ENCODE measurements at places on chromosomes 13 and 19.

DNA sequence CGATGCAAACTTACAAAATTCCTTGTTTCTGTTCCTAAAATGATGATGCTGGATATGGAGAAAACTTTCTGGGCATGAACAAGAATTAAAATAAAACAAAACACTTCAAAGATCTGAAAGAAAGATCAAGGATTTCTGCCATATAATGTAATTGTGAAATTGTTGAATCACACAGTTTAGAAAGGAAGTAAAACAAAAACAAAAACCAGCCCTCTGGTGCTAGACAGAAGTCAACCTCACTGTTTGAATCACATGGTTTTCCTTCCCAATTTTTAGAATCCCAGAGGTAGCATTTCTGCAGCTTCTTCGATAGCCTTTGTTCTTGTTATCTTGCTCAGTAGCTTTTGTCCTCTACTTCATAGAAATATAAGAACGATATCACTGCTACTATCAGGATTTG is 118.2 kb upstream of the ARGLU1 start:
- no peak for DNase-seq

- peak; percentile 7 for DNase-seq
Measured at GRCh38 chr13:36680913-36681312, 7.1 kb downstream of the SERTM1 start.

DNA sequence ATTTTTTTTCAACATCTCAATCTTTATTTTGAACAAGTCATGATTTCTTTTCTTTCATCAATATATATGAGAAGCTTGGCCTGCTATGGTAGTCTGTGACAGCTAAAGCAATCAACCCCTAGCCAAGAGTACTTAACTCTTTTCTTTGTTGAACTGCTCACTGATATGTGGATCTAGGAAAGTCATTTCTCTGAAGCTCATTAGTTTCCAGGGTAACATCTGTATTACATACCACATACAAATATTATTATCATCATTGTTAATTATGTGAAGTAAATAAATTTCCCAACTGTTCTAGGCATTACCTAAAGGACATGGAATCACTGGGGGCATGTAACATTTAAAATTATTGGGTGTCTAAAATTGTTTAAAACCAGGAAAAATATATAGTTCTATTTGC is 267.3 kb downstream of the DCT start:
- no peak for DNase-seq

DNA sequence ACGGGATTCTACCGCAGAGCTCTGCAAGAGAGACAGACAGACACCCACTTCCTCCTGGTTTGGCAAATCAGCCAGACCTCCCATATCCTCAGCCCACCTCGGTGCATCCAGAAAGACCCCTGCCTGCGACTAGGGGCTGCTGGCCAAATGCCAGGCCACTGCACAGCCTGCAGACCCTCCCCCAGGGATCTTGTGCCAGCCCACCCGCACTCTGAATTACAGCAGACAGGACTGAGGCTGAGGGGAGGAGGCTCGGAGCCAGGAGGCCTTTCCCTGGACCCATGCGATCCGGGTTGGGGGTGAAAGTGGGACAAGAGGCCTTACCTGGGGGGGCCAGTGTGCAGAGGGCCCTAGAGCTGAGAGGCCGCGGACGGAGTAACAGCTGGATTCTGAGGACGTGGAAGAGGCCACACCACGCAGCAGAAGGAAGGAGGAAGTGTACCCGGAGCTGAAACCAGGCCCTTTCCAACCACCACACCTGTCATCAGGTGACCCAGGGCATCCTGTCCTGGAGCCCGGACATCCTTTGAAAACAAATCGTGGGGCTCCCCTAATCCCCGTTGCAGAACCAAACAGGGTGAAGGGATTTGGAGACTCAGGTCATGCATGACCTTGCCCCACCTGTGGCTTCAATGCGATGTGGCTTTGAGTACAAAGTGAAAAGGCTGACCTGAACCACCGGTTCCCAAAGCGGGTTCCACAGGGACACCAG is 993 bp downstream of the FUT6 start:
- no peak for DNase-seq

DNA sequence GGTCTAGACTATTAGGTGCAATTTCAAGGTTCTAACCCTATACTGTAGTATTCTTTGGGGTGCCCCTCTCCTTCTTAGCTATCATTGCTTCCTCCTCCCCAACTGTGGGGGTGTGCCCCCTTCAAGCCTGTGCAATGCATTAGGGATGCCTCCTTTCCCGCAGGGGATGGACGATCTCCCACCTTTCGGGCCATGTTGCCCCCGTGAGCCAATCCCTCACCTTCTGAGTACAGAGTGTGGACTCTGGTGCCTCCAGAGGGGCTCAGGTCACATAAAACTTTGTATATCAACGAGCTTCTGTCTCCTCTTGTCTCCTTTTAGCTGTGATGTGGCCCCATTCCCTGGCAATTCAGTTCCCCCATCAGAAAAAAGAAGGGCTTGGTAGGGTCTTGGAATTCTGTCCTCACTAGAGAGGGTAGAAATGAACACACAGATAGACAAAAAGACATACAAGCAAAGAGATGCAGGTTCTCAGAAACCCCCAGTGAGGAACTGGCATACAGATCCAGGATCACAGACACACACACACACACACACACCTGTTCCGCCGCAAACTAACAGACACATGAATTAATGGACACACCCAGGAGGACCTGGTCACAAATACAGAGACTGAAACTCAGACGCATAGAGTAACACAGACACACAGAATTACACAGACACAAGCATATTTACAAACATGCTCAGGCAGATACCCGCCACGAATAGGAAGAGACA is 2.5 kb upstream of the HNRNPUL1 start:
- DNase-seq, result no peak

GRCh38 chr19:38990949-38991697 is 15.6 kb upstream of the FBXO17 start:
- peak; percentile 34 for DNase-seq

DNA sequence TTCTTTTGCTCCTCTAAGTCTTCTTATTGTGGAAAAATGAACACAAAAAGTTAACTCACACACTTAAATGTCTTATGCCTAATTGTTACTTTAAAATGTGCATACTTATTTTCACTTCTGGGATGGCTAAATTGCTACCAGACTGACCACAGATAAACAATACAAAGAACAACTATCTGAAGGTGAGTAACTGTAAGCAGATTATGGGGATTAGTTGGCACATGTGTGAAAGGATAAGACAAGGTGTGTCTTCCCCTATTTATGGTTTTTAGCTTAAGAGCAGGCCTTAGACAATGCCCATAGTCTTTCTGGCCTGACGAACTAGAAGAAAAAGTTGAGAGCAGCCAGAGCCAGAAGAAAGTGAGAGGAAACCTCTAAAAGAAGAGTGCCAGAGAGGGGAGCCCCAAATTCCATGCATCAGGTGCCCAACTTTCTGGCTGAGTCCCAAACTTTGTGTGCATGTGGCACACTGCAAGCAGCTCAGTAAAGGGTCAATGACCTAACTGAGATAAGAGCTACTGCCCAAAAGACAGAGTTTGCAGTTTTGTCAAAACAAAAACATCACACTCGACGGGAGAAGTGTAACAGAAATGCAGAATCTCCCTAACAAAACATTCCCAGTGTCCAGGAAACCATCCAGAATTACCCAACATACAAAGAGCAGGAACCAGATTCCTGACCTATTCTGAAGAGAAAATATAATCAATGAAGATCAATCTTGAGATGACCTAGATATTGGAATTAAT is 375.4 kb downstream of the KCNRG start:
- DNase-seq, result no peak

GRCh38 chr13:110023729-110024644 is 237.6 kb upstream of the IRS2 start:
- no peak for DNase-seq

GRCh38 chr13:110046811-110047210 is 260.1 kb downstream of the COL4A1 start:
- no peak for DNase-seq

DNA sequence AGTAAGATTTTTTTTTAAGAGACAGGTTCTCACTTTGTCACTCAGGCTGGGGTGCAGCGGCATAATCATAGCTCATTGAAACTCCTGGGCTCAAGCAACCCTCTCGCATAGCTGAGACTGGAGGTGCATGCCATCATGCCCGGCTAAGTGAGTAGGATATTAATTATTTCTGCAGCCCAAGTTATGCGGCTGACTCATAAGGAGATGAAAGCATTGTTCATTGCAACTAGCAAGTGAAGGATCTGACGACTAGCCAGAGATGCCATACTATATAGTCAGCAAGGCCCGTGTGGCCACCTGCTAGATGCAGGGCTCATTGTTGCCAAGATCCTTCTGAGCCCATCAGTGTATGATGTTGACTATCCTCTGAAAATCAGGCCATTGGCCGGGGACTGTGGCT is 45.2 kb downstream of the ABCC4 start:
- peak; percentile 95 for DNase-seq

DNA sequence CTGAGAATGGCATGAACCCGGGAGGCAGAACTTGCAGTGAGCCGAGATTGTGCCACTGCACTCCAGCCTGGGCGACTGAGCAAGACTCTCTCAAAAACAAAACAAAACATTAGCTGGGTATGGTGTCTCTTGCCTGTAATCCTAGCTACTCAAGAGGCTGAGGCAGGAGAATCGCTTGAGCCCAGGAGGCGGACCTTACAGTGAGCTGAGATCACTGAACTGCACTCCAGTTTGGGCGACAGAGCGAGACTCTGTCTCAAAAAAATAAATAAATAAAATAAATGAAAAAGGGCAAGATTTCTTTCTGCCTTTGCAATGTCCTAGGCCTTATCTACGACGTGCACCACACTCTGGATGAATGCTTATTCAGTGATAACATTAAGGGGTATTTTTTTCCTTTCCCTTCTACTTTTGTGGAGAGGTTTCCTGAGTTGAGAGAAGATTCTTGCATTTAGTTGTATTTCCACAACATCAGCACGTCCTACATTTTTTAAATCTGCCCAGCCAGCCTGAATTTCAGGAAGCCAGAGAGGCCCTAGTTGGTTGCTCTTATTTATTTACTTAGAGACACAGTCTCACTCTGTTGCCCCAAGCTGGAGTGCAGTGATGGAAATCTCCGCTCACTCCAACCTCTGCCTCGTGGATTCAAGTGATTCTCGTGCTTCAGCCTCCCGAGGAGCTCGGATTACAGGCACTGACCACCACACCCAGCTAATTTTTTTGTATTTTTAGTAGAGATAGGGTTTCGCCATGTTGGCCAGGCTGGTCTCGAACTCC is 26.1 kb upstream of the OR1M1 start:
- DNase-seq, result no peak

DNA sequence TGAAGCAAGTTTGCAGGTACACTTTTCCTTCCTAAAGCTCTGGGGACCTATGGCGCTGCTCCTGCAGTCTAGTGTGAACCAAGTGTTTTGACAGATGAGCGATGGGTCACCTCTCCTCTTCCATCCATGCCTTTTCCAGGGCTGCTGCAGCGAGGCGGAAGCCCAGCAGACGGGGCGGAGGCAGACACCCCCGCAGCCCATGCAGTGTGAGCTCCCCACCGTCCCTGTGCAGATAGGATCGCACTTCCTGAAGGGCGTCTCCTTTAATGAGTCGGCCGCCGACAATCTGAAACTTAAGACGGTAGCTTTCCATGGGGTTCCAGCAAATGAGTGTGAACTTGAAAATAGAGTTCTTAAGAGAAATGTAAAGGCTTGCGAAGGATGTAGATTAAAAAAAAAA is 37.1 kb upstream of the GPI start:
- DNase-seq, result no peak

GRCh38 chr13:45587897-45588296 is 27.6 kb downstream of the ERICH6B start:
- DNase-seq, result no peak

DNA sequence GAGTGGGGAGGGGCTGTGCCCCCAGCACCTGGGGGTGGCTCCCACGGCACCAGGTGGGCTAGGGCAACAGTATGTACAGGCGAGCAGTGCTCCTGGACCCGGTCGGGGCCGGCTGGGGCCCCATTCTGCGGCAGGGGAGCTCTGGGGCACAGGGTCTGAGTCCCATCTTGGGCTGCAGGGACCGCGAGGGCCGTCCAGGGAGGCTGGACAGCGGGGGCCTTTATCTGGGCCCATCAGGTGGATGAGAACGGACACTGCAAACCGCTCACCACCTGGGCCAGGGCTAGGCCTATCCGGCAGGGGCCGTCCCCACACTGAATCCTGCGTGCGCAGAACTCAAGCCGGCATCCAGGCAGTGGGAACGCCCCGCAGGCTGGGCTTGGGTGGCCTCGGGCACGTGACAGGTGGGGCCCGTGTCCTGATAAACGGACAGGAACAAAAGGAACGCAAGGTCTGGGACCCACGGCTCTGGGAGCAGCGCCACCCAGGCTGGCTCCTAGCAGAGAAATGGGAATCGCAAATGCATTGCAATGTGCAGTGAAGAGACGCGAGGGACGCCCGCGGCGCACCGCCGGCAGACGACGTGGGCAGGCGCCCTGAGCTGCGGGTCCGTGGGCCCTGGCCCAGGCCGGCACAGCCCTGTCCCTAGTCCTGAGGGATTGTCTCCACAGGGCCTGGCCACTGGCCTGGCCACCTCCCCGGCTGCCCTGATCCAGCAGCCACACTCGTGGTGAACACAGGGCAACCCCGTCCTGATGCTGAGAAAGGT is 29.7 kb downstream of the BTBD2 start:
- no peak for DNase-seq

- DNase-seq, result no peak
Measured at GRCh38 chr13:41188584-41188983, 5.8 kb downstream of the KBTBD7 start.

DNA sequence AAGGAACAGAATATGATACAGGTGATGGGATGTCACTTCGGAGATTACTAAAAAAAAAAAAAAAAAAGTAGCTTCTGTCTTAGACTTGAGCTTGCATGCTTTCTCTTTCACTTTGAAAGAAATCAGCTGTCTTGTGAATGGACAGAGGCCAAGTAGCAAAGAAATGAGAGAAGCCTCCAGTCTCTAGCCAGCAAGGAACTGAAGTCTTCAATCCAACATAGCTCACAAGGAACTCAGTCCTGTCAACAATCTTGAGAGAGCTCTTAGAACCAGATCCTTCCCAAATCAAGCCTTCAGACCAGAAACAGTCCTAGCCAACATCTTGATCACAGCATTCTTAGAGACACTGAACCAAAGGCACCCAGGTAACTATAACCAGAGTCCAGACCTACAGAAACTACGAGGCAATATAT is 7.7 kb downstream of the N4BP2L2 start:
- DNase-seq, result peak; percentile 71
